ENCODE measurements at places on chromosomes 5 and 9. TPM values are rescaled to one million over a fixed set of nuclear protein-coding genes. Genes with fewer than 3 reads are reported as not detected.

The ITGA2 gene
- 4.1 TPM for total RNA-seq

The SLC1A1 gene
- total RNA-seq = 3.5 TPM

The PAX5 gene
- not detected for total RNA-seq

The ECSCR gene
- 0.29 TPM for total RNA-seq

The PCDHB14 gene
- total RNA-seq = 7.1 TPM

The LECT2 gene
- total RNA-seq = not detected

The CHMP5 gene
- 49.4 TPM for total RNA-seq

The CCDC107 gene
- 16.7 TPM for total RNA-seq

The IL13 gene
- 0.50 TPM for total RNA-seq

DNA sequence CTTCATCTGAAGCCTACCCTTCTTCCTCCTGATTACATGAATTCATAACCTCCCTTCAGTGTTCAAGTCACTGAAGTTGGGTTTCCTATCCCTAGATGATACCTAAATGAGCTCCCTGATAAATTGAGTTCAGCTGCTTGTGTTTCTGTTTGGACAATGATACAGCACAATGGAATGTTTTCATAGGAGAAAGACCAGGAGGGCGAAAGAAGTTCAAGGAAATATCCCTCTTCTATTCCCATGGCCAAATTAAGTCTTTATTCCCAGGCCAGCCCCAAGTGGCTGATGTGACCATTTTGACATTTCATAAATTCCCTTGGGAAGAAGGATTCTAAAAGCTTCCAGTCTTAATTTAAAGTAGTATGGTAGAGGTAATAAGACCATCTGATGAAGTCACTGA, 555.8 kb upstream of the CLINT1 start:
- no peak overlapping the region for H3K4me3 ChIP-seq
- peaks cover 2% of the 10 kb centered on the region for H3K27me3 ChIP-seq
- H3K36me3 ChIP-seq = no peaks in the 10 kb centered on the region
- H3K27ac ChIP-seq = no peak overlapping the region
- peaks cover 7% of the 10 kb centered on the region for H3K4me1 ChIP-seq

GRCh38 chr9:70468291-70468690, 53.8 kb upstream of the KLF9 start:
- no peaks in the 10 kb centered on the region for H3K27me3 ChIP-seq
- H3K36me3 ChIP-seq = no peaks in the 10 kb centered on the region
- no peak for DNase-seq
- H3K27ac ChIP-seq = no peak overlapping the region

DNA sequence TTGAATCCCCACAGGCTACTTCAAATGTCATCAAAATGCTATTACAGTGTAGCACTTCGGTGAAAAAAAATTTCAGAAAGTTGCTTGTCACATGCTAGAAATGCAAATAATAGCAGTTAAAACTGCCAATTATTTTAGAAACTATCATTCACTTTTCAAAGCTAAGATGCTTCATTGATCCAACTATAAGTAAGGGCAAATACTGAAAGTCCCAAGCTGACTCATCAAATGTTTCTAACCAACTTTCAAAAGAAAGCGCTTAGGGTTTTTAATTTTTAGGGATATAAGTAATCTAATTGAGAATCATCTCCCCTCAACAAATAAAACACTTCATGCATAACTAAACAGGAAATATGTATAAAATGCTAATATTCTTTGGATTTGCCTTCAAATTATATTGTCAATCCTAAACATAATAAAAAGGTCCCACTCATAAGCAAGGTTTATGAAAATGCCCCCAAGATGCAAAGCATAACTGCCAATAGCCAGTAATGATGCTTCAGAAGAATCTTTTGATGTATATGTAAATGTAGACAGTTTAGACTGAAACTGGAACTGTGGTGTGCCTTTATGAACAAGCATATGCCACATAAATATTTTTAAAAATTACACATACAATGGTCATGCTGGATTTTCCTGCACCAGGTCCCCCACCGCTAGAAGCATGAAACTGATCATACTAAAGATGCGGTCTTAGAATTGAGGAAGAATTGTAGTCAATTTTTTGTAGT, 12.2 kb downstream of the ACTL7A start:
- DNase-seq = no peak
- no peak overlapping the region for H3K4me3 ChIP-seq
- no peaks in the 10 kb centered on the region for H3K4me1 ChIP-seq
- no peaks in the 10 kb centered on the region for H3K27me3 ChIP-seq
- peaks cover 75% of the 10 kb centered on the region for H3K36me3 ChIP-seq

DNA sequence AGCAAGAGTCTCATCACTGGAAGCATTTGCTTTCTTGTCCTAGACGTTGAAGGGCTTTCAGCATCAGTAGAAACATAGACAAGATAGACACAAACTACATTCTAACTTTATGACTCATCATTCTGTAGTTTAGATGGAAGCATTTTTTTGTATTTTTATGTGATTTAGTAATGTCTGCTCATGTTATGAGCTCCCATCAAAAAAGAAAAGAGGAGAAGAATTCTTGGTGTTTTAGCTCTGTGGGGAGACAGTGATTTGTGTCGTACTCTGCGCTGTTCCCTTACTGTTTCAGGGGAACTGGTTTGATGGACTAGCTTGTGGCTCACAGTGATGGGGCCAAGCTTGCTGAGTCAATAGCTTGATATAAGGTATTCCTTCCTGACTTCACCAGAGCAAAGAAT, 159.2 kb upstream of the WWC1 start:
- no peaks in the 10 kb centered on the region for H3K36me3 ChIP-seq
- no peaks in the 10 kb centered on the region for H3K27me3 ChIP-seq
- H3K4me3 ChIP-seq = no peak overlapping the region
- peaks cover 6% of the 10 kb centered on the region for H3K4me1 ChIP-seq
- H3K27ac ChIP-seq = no peak overlapping the region

GRCh38 chr9:94478755-94479730, 75.8 kb upstream of the PCAT7 start:
- no peak overlapping the region for H3K4me3 ChIP-seq
- no peak for DNase-seq
- H3K4me1 ChIP-seq = no peaks in the 10 kb centered on the region
- no peak overlapping the region for H3K27ac ChIP-seq

DNA sequence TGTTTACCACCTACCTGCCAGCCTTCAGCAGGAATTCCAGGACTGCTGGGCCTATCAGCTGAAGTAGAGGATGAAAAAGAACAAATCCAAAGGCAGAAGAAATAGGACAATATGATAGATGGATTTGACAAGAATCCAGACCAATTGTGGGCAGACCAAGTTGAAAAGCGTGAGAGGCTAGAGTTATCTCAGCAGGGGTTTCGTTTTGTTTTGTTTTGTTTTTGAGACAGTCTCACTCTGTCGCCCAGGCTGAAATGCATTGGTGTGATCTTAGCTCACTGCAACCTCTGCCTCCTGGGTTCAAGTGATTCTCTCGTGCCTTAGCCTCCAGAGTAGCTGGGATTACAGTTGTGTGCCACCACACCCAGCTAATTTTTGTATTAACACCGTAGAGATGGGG, 113.2 kb downstream of the PALM2AKAP2 start:
- H3K27me3 ChIP-seq = no peaks in the 10 kb centered on the region
- H3K27ac ChIP-seq = no peak overlapping the region
- H3K4me3 ChIP-seq = no peak overlapping the region
- peaks cover 8% of the 10 kb centered on the region for H3K4me1 ChIP-seq

Measured in mesothelial cell of epicardium (in vitro differentiated cells).